Activated gamma-delta T cell treated with anti-CD3 and anti-CD28 coated beads, Interleukin-2, amount 50 U/mL, for 16 hours (primary cell): ENCODE measurements at places on chromosomes 7 and 10.

DNA sequence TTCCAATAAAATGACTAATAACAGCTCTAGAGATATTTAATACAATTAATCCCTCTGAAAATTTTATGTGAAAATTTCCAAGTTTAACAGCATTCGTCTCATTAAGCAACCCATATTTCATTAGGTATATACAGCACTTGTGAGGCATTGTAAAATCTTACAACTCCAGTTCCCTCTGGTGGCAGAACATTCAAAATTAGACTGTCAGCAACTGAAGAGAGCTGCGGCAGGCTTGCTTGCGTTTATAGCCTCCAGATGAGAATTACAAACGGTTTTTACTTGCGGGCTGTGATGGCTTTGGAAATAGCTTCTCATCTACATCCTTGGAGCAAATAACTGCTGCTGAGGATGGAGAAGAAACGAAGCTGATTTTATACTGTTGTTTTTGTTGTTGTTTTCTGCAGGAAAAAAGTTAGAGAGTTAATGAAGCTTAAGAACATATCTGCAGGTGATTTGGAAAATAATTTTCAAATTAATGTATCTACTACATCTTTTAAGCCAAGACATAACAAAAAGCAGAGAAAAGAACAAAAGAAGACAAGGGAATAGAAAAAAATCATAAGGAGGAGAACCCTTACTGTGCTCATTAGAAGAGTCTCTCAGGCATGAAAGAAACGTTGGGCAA is 171.3 kb downstream of the MAGI2 start:
- no peak for DNase-seq

DNA sequence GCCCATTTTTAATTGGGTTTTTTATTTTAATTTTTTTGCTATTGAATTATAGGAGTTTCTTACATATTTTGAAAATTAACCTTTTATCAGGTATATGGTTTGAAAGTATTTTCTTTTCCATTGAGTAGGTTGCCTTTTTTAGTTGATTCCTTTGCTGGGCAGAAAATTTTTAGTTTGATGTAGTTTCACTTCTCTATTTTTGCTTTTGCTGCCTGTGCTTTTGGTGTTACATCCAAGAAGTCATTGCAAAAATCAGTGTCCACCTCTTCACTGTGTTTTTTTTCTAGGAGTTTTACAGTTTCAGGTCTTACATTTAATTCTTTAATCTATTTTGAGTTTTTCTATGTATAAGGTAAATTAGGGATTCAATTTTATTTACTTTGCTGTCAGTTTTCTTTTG is 129.8 kb upstream of the FERD3L start:
- no peak for DNase-seq

GRCh38 chr7:75995996-75996395 is 1.6 kb upstream of the TMEM120A start:
- DNase-seq: no peak

- DNase-seq: peak; percentile 39
Measured at GRCh38 chr7:38229386-38229785, 44.0 kb downstream of the TARP start.

DNA sequence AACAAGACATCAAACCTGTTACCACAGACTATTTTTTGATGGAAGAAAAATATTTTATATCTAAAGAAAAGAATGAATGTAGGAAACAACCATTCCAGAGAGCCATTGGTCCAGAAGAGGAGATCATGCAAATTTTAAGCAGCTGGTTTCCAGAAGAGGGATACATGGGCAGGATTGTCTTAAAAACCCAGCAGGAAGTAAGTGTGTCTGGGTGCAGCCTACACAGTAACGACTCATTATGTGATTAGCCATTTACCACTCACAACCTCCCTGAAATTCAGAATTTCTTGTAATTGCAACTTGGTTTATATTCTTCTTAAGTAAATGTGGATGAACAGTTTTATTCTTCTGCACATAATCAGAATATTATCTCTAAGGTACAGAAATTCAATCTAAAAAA is 46.2 kb downstream of the NOC3L start:
- no peak for DNase-seq

DNA sequence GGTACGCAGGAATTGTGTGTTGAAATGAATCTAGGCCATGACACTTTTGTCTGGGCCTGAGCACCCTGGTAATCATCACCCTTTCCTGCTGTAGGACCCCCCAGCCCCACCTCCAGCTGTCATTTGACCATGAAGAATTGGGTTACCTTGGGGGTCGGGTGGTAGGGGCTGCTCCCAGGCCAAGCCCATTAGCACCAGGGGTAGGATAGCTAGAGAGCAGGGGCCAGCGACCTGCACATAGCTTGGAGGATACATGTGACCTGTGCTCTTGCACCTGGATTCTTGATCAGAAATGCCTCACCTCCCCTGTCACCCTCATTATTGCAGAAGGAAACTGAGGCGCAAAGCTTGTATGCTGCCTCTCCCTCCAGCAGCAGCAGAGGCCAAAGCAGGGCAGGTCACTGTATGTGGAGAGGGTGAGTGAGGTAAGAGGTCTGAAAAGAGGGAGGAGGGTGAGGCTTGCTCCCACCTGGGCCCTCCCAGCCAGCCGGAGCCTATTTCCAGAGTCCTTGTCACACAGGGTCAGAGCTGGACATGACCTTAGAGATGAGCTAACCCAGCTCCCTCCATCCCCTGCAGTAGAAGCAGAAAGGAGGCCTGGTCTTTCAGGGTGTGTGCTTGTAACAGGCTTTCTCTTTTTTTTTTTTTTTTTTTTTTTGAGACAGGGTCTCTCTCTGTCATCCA is 35.3 kb upstream of the ANKRD2 start:
- no peak for DNase-seq

- DNase-seq: no peak
Measured at GRCh38 chr7:2255145-2256139, 13.4 kb downstream of the NUDT1 start.

DNA sequence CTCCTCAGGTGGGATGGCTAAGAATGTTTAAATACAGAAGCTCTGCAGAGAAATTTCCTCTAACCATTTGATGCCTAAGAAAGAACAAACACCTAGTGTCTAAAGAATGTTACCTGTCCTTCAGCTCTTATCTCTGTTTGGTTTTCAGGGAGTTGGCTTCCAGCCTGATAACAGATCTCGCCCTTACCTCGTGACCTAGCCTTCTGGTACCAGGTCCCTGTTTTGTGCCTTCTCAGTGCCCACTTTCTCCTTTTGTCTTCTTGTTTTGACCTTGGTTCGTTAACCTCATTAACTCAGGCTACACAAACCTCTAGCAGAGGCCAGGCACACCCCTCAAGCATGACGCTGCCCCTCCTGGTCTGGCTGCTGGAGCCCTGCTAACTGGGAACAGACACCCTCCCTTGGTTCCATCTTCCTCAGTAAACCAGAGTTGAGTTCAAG is 16.1 kb upstream of the RAB11FIP2 start:
- no peak for DNase-seq

- no peak for DNase-seq
Measured at GRCh38 chr7:1931951-1932270, 261.8 kb downstream of the ELFN1 start.

GRCh38 chr7:31892099-31892829 is 177.9 kb downstream of the PDE1C start:
- no peak for DNase-seq

DNA sequence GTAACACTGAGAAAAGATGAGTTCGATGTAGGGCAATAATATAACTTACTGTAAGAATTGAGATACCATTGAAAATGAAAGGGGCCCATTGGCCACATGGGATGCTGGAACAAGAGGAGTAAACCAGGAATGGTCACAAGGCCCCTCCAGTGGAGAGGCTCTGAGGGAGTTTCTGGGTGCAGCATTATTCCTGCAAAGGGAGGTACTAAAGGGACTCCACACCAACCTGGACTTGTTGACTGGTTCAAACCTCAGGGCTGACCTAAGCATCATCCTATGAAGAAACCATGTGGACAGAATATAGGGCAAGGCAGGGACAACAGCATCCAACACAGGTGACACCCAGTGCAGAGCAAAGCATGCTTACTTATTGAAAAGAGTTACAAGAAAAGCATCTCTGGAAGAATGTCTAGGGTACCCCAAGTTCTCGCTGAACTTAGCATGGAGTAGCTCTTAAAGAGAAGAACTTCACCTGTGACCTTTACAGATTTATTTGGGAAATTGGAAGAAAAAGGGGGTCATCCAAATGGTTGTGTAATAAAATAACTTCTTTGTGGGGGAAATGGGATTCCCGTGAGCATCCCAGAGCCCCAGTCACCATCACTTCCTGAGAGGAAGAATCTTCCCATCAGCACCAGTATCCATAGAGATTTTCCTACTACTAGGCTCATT is 34.7 kb downstream of the PRSS2 start:
- DNase-seq: no peak

DNA sequence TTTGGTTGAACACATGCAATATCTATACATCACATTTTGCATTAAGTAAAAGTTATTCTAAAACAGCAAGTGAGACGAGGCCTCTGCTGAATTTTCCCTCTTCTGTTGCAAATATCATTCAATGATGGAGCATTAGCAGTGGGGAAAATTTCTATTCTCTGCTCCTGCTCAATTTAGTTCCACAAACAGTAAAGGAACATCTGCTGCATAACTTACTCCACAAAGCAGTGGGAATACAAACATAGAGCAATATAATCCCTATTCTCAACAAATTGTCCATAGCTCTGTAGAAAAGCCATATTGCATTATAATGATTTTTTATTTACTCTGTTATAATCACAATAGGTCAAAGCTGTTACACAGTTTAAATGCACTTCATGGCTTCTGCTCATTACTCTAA is 5.9 kb downstream of the AGR3 start:
- DNase-seq: no peak

GRCh38 chr10:47247148-47248059 is 52.6 kb upstream of the GDF10 start:
- no peak for DNase-seq

GRCh38 chr7:51135576-51135975 is 181.0 kb downstream of the COBL start:
- DNase-seq: no peak

DNA sequence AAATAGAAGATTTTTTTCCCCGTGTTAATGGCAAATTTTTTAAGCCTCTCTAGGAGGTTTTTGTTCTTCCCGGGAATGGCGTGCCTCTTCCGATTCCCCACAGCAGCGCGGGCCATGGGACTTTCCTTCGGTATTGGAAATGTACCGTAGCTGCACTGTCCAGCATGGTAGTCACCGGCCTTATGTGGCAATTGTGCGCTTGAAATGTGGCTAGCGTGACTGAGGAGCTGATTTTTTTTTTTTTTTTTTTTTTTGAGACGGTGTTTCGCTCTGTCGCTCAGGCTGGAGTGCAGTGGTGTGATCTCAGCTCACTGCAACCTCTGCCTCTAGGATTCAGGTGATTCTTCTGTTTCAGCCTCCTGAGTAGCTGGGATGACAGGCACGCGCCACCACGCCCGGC is 938 bp upstream of the TCTN3 start:
- DNase-seq: no peak

DNA sequence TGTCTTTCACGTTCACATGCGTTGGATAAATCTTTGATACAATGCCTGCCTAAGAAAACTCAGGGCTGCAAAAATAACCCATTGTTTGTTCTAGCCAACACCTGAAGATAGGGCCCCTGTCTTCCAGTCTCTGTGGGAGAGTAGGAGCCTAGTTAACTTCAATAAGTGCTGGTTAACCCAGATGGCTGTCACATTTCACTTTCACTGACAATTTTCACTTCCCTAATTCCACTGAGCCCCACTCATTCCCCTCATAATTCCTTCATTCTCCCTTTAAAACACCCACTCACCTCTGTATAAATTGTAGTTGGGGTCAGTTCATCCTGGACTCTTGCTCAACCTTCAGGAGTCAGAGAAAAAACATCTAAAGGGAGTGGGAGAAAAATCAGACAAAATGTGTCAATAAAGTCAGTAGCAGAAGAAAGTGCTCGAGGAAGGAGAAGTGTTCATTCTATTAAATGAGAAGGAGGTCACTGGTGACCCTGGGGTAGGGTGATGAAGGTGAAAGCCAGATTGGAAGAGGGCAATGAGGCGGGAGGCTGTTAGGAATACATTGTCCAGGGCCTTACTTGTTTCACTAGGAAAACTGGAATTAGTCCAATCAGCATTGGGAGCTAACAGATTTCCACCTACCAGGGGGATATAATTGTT is 51.2 kb upstream of the ABI1 start:
- DNase-seq: no peak

DNA sequence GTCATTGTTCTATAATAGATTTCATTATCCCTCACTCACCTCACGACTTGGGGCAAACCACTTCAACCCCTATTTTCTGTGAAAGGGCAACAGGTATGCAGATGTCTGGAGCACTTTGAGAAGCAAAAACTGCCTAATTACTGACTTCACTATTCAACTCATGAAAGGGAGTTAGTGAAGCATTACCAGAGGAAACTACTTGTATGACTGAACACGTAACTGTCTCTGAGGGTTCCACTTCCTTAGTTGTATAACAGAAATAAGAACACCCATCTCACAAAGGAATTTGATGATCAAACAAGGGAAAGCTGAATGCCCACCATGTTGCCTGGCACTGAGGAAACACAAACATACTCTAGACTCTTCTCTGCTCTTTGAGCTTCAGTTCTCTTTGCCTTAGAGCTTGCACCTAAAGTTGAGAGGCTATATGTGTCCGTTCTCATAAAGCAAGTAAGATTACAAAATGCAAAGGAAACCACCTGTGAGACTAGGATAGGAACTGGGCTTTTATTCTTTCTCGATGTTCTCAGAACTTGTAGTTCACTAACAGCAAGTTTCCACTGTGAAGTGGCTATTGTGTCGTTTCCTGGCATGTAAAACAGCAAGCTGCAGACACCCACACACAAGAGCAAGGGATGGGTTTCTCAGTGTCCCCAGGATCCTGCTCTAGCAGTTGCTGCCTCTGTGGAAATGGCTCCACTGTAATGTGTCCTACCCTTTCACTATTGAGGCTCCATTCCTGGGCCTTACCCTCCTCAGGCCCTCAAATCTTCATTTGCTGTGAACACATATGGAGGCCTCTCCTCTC is 2.6 kb downstream of the TMEM243 start:
- no peak for DNase-seq

DNA sequence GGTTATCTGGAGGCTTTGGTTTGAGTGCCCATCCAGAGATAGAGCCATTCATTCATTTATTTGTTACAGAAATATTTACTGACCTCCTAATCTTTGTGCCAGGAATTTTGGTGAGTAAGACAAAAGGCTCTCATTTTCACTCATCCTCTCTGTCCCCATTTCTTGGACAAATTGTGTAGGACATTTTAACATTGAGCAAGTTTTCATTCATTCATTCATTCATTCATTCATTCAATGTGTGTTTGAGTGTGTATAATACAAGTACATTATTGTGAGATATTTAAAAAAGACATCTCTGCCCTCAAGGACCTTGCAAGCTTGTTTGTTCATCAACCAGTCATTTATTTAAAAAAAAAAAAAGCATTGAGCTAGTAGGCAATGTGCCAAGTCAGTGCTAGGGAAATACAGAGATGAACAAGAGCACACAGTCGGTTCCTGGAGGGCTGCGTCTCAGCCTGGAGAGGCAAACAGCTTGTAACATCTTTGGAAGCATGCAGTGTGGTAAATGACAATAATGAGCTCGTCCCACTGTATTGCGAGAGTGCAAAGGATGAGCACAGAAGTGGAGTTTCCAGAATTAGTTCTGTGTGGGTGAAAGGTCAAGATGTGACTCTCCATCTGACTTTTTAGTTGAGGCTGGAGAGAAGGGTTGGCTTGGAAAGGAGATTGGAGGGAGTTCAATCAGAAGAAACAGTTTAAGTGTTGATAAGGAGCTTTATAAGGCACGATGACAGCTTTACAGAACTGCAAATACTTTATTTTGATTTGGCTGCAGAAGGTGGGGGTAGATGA is 50.5 kb upstream of the HBP1 start:
- no peak for DNase-seq
